ENCODE measurements at places on chromosomes 2 and 18. TPM values are rescaled to one million over a fixed set of nuclear protein-coding genes. Genes with fewer than 3 reads are reported as not detected.

SERPINB2 gene
- total RNA-seq = 0.80 TPM

MCEE gene
- total RNA-seq = 10.6 TPM

TMEM169 gene
- total RNA-seq = 5.1 TPM

GALNT14 gene
- not detected for total RNA-seq

LAPTM4A gene
- total RNA-seq = 134 TPM

IL1B gene
- total RNA-seq = 0.06 TPM

ATP8B1 gene
- total RNA-seq = 5.6 TPM

COLEC11 gene
- total RNA-seq = not detected

SLC1A4 gene
- total RNA-seq = 2.8 TPM

CDH7 gene
- total RNA-seq = not detected

DNAJC27 gene
- 5.6 TPM for total RNA-seq

PPM1G gene
- total RNA-seq = 120 TPM

Measured in LHCN-M2 (cell line).